ENCODE measurements at places on chromosomes 11 and 22. TPM values are rescaled to one million over a fixed set of nuclear protein-coding genes. Genes with fewer than 3 reads are reported as not detected.

- no peak for DNase-seq
These were observed 1.6 kb downstream of the KMT5B start for GRCh38 chr11:68211546-68211945.

DNA sequence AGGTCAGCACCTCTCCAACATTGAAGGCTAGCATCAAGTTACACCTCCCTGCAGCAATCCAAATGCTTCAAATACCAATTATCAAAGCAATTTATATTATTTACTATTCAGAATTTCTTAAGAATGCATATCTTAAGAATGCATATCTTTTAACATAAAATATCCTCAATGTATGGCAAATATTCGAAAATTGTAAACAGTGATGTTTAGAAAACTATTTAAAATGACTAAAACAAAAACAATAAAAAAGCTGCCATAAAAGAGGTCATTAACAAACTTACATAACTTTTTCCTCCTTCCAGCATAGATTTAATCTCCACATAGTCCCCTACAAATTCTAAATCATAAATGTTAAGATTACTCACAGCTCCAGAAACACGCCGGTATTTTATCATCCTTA, 85.1 kb upstream of the SOX6 start:
- DNase-seq, result no peak

DNA sequence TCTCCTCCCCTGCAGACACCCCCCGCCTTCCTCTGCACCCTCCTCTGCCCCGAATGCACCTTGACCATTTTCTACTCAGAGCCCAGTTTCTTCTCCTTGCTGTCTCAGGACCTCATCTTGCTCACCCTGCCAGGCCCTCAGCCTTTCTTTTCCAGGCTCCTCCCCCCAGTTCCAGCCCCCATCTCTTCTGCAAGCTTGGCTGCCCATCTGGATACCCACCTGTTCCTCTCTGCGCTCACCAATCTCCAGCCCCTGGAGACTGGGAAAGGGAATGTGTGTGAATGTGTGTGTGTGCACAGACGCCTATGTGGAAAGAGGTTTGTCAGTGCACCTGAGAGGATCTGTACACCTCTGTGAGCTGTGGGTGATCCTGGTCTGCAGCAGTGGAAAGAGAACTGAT, 36.4 kb downstream of the SLC22A12 start:
- DNase-seq, result no peak

DNA sequence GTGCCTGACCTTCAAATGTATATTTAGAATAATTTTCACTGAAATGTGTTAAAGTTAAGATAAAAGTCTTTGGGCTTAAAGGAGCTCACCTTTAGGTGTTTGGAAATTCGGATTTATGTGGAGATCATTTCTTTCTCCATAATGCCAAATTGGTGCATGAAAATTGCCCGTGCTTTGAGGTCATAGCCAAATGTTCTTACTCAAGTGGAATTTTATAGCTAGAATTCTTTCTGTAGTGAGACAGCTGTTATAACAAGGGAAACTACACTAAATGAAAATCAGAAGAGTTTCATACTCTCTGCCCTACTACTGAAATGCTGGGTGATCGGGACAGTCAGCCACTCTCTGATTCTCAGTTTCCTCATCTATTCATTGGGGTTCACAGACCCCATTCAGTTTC, 89.5 kb upstream of the DBX1 start:
- DNase-seq, result no peak

- DNase-seq, result no peak
These were observed 886 bp upstream of the NIPSNAP1 start for GRCh38 chr22:29581799-29582198.

DNA sequence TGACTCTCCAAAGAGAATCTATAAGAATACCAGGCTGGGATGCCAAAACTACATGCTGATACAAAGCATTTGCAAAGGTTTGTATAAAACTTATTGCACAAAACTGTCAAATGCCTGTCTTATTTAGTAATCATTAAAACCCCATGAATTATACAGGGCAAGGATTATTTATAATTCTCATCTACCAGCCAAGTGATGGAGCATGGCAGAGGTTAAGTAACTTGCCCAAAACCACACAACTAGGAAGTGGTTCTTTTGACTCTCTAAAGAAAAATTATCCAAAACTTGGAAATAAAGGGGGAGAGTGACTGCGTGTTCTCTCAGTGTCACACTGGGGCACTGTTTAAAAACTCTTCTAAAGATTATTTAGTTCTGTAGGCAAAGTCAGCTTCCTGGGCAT, 17.4 kb upstream of the CLMP start:
- no peak for DNase-seq

Gene ELFN2
- 5.9 TPM for total RNA-seq

DNA sequence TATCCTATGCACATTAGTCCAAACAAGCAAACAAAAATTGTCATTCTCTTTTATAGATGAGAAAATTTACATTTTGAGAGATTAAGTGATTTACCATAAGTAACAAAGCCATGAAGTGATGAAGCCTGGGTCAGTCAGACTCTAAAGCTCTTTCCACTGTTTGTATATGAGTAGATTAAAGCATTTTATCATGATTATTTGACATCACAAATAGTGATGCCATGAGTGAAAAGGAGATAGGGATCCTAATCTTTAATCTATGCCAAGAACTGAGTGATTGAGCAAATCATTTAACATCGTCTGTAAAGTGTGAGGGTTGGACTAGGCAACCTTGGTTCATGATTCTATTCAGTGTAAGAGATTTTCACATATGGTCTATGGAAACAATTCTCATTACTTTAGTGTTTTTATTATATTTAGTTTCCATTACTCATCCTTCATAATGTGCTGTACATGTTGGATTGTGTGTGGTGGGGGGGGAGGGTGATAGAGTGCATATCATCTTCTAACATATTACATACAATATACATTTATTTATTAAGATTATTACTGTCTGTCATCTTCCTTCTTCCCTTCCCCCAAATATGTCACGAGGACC, 50.7 kb downstream of the ARHGEF12 start:
- DNase-seq, result no peak

- DNase-seq, result no peak
These were observed 29.8 kb upstream of the P2RY2 start for GRCh38 chr11:73188301-73188700.

Gene PHLDA2
- 7.5 TPM for total RNA-seq

Gene IGF2
- 473 TPM for total RNA-seq

DNA sequence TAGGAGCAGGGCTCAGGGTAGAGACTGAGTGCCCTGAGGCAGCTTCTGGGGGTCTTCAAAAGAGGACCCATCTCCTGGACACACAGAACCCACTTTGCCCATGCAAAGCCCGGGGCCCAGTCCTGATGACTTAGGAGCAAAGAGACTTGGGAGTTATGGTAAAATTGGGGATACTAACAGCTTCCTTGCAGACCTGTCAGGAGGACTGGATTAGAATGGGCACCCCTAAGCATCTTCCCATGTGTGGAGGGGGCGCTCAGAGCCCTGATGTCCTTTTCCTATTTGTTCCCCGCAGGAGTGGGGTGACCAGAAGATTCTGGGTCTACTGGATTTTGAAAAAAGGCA, 100.0 kb downstream of the WNT7B start:
- DNase-seq, result peak; percentile 14

Gene FGF4
- total RNA-seq, result 9.2 TPM

DNA sequence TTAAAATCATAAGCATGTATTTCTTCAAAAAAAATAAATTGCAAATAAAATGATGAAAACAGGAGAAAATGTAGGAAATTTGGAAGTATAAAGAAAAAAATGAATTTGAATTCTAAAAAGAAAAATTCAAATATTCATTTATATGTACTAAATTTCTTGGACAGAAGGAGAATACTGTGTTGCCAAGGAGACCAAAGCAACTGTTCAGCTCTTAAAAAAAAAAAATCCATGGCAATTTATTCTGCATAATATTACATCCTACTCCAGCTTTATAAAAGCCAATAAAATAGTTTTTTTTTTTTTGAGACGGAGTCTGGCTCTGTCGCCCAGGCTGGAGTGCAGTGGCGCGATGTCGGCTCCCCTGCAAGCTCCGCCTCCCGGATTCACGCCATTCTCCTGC, 6.0 kb downstream of the PGM2L1 start:
- DNase-seq, result no peak

Gene CD248
- 35.1 TPM for total RNA-seq

Gene RPS19BP1
- 58.2 TPM for total RNA-seq

- no peak for DNase-seq
These were observed 7.4 kb downstream of the MAPK8IP1 start for GRCh38 chr11:45892856-45893255.

- no peak for DNase-seq
These were observed 2.3 kb downstream of the CXCR5 start for GRCh38 chr11:118885831-118886565.

Gene PLA2G3
- not detected for total RNA-seq

- no peak for DNase-seq
These were observed 128.2 kb upstream of the C11orf58 start for GRCh38 chr11:16610213-16610737.

DNA sequence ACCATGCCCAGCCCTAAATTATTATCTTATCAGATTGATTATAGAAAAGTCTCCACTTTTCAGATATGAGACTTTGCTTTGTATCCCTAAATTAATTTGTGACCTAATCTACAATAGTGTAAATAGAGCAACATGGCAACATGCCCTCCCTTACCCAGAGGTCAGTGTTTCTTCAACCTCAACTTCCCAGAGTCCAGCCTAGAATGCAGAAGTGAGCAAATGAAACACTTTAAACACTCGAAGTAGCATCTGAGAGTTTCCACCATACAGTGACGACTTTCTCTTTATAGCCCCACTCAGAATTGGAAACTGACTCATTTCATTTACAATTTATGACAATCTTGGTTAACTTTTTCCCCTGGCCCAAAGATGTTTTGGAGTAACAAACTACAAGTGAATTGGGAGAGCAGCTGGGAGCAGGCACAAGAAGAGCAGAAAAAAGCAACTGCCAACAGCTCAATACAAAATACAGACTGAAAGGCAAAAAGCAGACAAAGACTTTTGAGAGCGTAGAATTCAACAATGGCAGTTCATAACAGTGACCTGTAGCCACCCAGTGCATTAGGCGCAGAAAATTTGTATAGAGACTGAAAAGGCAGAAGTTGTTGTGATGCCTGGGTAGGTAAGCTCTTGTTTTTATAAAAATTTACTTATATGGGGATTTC, 10.1 kb upstream of the BLID start:
- DNase-seq, result no peak
